Spinal cord (tissue), 10 donors: ENCODE measurements at places on chromosomes 6 and 20. TPM values are rescaled to one million over a fixed set of nuclear protein-coding genes. Genes with fewer than 3 reads are reported as not detected.

Gene CST3
- 465 TPM for total RNA-seq

Gene LY86
- total RNA-seq: 7.8 TPM

Gene RPL7L1
- 105 TPM for total RNA-seq

Gene PTCRA
- 0.50 TPM for total RNA-seq

Gene CCM2L
- total RNA-seq: 3.8 TPM

Gene SLPI
- 15.5 TPM for total RNA-seq

Gene RNF39
- total RNA-seq: not detected

Gene TRIM15
- not detected for total RNA-seq

Gene ADGRF5
- total RNA-seq: 28.2 TPM

Gene TP53TG5
- 0.39 TPM for total RNA-seq

Gene OLIG3
- total RNA-seq: 1.1 TPM

Gene NCOA7
- total RNA-seq: 113 TPM

Gene ROS1
- total RNA-seq: not detected

Gene FNDC11
- total RNA-seq: 1.0 TPM

Gene MRAP2
- 17.3 TPM for total RNA-seq

Gene SCUBE3
- total RNA-seq: 7.7 TPM

Gene TSBP1
- not detected for total RNA-seq

Gene WASF1
- total RNA-seq: 63.7 TPM

Gene DEFB132
- not detected for total RNA-seq

Gene MEI4
- total RNA-seq: 1.6 TPM

Gene SPATA2
- total RNA-seq: 5.4 TPM

Gene SSTR4
- 0.33 TPM for total RNA-seq

Gene SLC17A4
- not detected for total RNA-seq

Gene KIF13A
- 50.8 TPM for total RNA-seq

Gene OCSTAMP
- not detected for total RNA-seq

Gene HLA-G
- not detected for total RNA-seq

Gene ZFP57
- total RNA-seq: not detected

Gene DOK5
- 19.1 TPM for total RNA-seq

Gene GGT7
- 10.8 TPM for total RNA-seq

Gene HAO1
- total RNA-seq: not detected

Gene SDHAF4
- 19.0 TPM for total RNA-seq

Gene TMEM30A
- total RNA-seq: 255 TPM

Gene SAMD5
- total RNA-seq: 7.8 TPM

Gene SLC12A5
- total RNA-seq: 26.2 TPM

Gene NTSR1
- 1.3 TPM for total RNA-seq

Gene C20orf141
- not detected for total RNA-seq
